ENCODE measurements at places on chromosomes 6 and 20.

DNA sequence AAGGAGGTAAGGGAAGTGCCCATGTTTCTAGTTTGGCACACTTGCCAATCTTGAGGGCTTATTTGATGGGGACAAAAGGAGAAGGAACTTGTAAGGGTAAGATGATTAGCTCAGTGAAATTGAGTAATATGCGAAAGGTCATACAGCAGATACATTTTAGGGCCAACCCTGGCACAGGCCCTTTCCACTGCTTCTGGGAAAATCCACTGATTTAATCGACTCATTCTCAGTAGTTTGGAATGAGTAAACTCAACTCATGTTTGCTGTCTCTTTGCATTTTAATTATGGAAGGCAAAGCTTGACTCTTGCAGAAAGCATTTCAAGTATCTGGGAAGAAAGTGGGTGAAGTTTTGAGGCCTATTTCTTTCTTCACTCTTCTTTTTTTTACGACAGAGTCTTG is 20.0 kb downstream of the PHF20 start:
- no peak for DNase-seq

DNA sequence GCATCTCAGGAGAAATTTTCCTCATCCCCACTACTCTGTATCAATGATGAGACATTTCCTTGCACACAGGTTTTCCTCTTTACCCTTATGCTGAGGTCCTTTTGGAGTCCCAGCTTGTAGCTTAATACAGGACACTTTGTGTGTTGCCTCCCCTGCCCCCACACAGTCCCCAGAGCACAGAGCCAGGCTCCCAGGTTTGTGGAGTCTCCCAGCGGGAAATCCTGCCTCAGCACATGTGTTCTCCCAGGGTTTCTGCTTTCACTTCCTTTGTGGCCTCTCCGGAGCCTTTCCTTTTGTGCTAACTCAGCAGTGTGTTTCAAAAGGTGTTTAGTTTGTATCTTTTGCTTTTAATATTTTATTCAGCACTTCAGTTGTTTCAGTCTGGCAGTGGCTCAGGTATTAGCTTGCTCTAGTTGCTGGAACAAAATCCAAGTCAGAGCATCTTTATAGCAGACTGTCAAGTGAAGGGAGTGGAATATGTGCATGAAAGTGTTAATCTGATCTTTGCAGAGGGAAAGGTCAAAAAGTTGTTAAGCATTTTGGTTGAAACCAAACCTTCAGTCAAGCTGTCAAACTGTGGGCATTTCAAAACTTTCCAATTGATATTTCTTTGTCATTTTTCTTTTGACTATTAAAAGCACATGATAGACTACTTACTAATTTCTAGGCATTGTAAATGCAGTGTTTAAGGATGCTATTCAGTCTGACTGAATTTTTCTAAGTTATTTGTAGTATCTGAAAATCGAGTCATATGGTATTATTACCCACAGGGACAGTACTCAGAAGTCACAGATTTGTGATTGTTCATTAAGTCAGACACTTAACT is 8.6 kb downstream of the SNX9 start:
- no peak for DNase-seq

- DNase-seq = peak; percentile 3
Observed at GRCh38 chr6:17986656-17987446, 584 bp downstream of the KIF13A start.

GRCh38 chr6:44742201-44742600 is 354.7 kb downstream of the CDC5L start:
- no peak for DNase-seq

GRCh38 chr6:137904822-137905617 is 38.0 kb downstream of the TNFAIP3 start:
- DNase-seq = no peak

DNA sequence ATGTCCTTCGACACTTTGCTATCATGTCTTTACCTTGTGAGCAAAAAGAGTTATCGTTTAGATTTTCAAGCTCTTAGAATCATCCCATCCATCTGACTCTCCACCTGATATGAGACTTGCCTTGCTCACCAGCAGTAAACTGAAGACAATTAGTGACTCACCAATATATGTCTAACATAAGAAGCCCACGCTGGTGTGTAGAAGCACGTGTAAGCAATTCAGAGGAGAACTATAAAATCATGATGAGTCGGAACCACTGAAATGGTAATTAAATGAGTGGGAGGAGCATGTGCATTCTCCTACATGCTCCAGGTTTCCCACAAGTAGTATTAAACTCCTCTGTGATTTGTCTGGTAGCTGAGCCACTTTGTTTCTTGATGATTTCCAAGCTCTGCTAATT is 181.6 kb upstream of the RNF217 start:
- DNase-seq = no peak

DNA sequence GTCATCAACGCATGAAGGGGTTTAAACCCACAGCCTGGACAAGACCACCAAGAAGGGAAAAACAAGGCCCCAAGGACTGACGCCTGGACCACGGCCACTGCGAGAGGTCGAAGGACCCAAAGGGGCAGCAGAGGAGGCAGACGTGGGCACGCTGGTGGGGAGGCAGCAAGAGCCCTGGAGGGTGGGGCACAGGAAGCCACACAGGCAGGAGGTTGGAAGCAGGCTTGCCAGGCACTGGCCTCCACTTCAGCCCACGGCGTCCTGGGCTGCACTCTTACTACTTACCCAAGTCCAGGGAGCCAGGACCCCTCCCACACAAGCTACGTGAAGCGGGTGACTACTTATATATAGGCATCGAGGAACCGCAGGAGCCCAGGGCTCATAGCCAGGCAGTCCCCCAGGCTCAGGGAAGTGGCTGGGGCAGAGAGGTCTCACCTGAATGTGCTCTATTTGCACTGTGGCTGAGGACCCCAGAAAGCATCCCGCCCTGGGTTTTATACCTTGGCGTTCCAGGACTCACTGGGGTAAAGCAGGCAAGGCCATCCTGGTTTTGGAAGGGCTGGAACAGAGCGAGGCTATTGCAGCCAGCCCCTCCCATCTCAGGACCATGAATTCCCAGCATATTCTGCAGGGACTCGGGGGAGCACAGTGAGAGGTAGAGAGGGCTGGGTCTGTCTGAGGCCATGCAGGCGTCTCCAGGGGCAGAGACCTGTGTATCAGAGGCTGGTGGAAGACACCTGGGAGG is 113.8 kb upstream of the AFDN start:
- DNase-seq = no peak

- DNase-seq = no peak
Observed at GRCh38 chr6:121347484-121347883, 13.2 kb upstream of the TBC1D32 start.

GRCh38 chr6:26501482-26501986 is 1.4 kb downstream of the BTN1A1 start:
- no peak for DNase-seq

DNA sequence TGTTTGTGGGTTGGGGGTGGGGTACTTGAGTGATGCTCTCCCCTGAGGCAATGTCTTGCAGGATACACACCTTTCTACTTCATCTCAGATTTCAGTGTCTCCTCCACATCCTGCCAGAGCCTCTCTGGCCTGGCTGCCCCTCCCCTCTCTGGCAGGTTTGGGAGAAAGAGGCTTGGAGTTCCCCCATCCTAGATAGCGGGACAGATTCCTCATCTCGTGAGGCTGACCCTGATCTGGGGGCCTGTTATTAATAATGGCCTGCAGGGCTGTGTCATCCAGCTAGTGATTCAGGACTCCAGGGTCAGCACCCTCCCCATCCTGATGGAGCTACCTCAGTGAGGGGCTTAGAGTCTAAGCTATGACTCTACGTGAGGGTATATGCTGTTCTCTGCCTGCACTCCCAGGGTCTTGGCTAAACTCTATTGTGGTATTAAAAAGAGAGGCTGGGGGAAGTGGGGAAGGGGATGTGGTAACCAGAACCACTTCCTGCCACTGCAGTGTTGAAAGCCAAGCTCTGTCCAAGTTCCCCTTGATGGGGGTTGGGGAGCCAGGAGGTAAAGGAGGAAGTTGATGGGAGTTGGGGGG is 3.7 kb upstream of the MMP9 start:
- DNase-seq = no peak

DNA sequence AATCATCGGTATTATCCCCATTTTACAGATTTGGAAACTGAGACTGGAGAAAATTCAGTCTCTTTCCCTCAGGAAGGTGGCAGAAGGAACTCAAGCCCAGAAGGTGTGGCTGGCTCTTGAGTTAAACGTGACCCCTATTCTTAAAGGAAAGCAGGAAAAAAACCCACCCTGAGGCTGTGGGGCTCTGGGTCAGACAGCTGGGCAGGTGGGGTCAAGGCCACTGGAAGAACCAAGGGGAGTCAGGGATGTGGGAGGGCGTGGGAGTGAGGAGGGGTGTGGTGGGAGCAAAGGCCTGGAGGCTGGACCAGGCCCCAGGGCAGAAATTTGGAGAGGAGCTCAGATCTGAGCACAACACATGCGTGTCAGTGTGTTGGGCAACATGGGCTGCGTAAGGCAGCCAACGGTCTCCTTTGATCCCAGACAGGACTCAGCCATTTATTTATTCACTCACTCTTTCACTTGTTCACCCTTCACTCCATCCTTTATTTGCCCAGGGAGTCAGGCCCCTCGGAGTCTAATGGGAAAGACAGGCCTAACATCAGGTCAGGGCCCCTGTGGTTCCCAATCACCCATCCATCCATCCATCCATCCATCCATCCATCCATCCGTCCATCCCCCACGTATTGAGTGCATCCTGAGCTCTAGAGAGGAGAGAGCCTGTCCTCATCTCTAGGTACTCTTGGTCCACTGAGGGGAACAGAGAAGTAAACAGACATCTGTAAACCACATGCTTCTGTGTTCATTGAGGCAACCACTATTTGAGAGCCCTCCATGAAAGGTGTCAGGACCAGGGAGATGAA is 165.0 kb downstream of the VEGFA start:
- no peak for DNase-seq

- no peak for DNase-seq
Observed at GRCh38 chr6:53929041-53929820, 134.4 kb downstream of the LRRC1 start.

DNA sequence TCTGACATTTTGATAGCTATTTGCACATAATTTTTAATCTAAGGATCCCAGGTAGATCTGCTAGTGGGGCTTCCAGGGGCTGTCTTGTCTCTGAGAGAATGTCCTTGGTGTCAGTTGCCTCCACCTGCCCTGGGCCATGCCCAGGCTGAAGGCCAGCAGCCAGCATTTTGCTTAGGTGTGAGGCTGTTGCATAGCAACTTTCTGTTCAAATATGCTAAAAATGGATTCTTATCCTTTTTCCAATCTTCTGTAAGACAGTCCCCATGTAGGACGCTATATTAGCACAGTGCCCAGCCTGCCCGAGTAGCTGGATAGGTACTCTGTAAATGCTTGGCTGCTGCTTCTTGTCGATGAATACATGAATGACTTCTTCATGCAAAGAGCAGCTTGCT is 62.5 kb upstream of the CITED2 start:
- no peak for DNase-seq

GRCh38 chr20:61332016-61332975 is 80.2 kb downstream of the CDH4 start:
- DNase-seq = no peak

DNA sequence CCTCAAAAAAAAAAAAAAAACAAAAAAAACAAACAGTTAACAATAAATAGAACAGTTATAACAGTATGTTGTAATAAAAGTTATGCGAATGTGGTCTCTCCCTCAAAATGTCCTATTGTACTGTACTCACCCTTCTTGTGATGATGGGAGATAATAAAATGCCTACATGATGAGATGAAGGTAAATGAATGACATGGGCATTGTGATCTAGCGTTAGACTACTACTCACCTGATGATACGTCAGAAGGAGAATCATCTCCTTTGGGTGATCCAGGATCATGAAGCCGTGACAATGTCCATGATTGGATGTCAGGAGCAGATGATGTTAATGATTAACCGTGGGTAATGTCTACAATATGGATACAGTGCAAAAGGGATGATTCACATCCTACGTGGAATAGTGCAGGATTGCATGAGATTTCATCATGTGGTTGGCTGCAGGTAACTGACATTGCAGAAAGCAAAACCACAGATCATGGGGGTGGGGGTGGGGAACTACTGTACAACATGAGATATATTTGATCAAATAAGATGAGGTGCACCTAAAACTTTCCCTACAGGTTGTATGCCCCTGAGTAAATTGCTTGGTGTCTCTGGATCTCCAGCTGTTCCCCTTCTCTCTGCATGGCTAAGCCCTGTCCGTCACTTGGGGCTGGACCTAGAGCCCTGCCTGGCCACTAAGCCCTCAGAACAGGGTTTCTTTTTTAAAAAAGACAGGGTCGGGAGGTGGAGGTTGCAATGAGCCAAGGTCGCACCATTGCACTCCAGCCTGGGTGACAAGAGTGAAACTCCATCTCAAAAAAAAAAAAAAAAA is 6.2 kb upstream of the RBCK1 start:
- no peak for DNase-seq

DNA sequence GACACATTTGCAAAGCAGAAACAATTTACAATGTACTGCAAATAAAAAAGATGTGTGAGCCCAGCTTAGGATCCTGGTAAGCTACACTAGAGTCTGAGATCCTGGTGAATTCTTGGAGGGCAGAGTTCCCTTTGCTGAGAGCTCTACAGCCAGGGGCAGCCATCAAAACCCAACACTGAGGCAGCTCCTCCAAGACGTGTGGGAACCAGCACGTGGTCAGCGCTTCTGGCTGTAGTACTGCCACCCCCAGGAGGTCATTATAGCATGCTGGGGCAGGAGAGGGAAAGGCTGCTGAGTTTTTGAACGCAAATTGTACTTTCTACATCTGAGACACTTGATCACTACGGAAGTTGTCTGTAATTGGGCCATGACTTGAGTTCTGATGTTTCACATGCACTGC is 131.5 kb downstream of the INSM1 start:
- DNase-seq = no peak

GRCh38 chr6:733431-734219 is 40.7 kb upstream of the EXOC2 start:
- no peak for DNase-seq

GRCh38 chr20:53738039-53738944 is 144.7 kb upstream of the ZNF217 start:
- no peak for DNase-seq

DNA sequence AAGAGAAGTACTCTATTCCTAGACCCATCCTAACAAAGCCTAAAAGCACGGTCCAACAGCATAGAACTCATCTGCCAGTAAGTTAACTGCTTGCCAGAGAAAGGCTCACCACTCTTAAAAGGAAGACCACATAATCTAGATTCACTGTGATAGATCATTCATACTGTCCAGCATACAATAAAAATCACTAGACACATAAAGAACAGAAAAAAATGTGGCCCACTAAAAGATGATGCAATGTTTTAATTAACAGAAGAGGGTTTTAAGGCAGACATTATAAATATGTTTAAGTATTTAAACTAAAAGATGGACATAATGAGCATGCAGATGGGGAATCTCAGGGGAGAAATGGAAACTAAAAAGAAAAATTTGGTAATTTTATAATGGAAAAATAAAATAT is 157.5 kb upstream of the CDH4 start:
- DNase-seq = no peak

- no peak for DNase-seq
Observed at GRCh38 chr6:43192911-43193310, 10.9 kb downstream of the CUL9 start.

- no peak for DNase-seq
Observed at GRCh38 chr20:1060985-1061384, 57.4 kb upstream of the PSMF1 start.
